Fibroblast of skin of scalp (primary cell): ENCODE measurements at places on chromosomes 12 and 14.

DNA sequence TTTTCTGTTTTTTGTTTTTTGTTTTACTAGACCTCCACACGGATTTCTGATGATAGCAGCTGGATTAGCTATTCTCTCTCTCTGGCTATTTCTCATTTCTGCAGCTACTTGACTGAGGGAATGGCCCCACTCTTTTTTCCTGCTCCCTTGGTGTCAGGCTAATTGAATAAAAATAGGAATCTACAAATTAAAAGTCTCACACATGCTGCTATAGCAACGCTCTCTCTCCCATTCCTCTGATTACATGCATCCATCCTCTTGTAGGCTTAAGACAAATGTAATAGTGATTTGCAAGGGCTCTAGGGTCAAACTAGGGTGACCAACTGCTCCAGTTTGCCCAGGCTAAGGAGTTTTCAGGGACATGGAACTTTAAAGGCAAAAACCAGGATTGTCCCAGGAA is 221.8 kb downstream of the PHLDA1 start:
- no peak for DNase-seq

DNA sequence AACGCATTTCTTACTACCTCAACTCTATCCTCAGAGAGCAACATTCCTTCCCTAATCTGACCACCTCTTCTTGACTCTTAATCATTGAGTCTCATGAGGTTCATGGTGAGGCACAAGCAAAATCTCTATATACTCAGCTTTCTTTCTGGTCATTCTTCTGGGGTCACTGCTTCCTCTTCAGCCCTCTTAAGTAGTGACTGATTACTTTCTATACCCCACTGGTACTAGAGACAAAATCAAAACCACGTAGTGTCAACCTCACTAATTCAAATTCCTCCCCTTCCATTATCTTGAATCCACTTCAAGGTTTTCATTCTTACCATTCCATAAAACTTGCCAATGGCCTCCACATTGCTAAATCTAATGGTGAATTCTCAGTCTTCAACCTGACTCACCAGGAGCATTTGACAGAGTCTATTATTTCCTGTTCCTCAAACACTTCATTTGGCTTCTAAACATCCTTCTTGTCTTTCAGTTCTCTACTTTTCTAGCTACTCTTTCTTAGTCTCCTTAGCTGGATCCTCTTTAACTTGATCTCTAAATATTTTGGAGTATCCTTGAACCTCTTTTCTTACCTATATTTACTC is 6.8 kb downstream of the WDHD1 start:
- DNase-seq = no peak

GRCh38 chr14:73833034-73833433 is 18.6 kb upstream of the PTGR2 start:
- DNase-seq = peak; percentile 32

DNA sequence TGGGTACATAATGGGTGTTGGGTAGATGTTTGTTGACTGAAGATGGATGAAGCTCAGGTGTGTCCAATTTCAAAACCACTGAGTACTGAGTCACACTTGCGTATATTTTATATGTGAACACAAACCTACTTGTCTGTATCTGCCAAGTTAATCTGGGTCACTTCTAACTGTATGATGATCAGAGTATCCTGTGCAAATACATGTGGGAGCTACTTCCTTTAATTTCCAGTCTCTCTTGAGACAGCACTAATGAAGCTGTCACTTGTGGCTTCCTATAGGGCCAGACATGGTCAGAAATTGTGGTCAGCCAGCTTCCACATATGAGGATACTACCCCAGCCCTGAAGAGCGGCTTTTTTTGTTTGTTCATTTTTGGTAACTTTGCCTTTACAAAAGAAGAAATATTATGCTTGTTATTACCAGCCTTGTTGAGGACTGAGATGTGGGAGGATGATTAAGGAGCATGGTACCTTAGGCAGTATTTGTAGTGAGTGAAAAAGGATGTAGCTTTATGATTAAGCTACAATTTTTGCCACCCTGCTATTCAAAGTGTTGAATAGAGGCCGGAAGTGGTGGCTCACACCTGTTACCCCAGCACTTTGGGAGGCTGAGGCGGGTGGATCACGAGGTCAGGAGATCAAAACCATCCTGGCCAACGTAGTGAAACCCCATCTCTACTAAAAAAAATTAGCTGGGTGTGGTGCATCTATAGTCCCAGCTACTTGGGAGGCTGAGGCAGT is 32.4 kb downstream of the PLXNC1 start:
- no peak for DNase-seq

- DNase-seq = no peak
Measured at GRCh38 chr12:71054551-71054950, 103.2 kb downstream of the TSPAN8 start.

- DNase-seq = peak; percentile 29
Measured at GRCh38 chr12:45725631-45726602, 3.6 kb upstream of the ARID2 start.

GRCh38 chr12:83077041-83077440 is 390.3 kb downstream of the TMTC2 start:
- no peak for DNase-seq

GRCh38 chr12:102023343-102023930 is 38.4 kb downstream of the WASHC3 start:
- peak; percentile 76 for DNase-seq

DNA sequence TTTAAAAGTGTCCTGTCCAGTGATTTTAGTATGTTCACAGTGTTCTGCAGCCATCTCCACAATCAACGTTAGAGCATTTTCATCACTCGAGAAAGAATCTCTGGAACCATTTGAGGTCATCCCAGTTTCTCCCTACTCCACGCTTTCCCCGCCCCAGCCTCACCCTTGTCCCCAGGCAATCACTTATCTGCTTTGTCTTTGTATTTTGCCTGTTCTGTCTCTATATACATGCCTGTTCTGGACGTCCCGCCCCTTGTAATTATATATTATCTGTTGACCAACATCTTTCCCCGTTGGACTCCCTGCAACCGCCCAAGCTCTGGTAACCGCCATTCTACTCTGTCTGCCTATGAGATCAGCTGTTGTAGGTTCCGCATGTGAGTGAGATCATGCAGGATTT is 21.5 kb upstream of the ASPG start:
- no peak for DNase-seq

- no peak for DNase-seq
Measured at GRCh38 chr12:91007531-91008290, 2.9 kb upstream of the EPYC start.

DNA sequence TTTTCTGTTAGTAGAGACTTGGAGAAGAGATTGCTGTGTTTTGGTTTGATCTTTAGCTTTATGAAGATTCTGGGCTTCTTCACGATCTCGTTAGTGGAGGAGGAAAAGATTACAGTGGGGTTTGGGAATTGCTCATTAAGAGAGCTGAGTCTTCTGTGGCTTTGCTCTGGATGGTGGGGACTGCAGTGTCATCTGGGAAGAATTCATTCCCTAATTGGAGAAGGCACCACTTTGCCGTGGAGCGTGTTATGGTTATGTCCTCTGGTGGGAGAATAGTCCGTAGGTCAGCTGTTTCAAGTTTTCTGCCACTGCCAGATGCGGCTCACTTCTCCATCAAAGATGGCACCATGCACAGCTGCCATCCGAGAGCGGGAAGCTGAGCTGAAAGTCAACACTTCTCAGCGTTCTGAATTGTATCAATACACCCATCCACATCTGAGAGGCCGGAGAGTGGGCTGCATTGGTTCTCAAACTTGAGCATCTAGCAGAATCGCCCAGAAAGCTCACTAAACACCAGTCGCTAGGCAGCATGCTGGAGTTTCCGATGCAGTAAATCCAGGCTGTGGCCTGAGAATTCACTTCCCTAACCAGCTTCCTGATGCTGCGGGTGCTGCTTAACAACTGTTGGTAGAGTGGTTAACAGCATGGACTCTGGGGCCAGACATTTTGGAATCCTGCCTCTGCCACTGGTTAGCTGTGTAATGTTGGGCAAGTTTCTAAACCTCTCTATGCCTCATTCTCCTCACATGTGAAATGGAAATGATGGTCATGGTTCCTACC is 117.8 kb downstream of the PLXNC1 start:
- peak; percentile 80 for DNase-seq

DNA sequence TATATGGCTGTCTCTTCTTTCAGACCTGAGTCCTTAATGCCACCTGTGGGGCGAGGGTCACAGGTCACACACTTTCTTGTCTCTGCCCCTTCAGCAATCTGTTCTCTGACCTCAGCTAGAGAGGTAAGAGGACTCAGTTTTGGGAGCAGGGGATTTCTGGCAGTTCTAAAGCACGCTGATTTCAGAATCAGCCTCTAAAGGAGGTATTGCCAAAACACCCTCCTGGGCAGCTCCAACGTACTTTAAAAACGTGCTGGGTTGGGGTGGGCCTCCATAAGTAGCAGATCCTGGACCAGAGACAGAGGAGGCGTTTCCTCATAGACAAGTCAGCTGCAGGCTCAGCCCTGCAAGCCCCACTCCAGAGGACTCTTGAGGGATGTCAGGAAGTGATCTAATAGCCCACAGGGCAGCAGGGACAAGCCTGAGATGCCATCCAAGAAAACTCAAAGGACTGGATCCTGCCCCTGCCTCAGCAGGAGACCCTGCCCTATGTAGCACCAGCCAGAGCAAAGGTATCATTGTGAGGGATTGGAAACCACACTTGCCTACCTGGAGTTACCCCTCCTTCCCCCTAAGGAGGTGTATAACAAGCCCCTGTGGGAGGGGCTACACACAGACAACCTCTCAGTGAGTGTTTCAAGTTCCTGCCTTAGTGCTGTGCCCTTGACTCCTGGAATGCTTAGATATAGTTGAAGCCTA is 8.5 kb downstream of the CTDSP2 start:
- DNase-seq = peak; percentile 78

DNA sequence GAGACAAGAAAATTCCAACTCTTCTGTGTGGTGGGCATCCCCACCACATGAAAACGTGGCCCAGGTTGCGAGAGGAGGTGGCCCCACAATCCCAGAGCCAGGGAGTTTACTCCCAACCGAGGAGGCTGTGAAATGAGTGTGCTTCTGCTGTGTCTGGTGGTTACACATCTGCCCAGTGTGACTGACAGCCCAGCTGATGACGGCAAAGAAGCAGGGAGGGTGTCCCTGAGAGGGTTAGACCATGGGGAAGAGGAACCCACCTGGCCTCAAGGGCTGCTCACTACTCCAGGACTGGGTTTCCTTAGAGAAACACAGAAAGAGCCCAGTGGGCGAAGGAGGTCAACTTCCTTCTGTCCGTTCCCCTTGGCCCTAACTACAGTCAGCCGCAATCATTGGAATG is 24.6 kb downstream of the ZFP36L1 start:
- no peak for DNase-seq

GRCh38 chr12:32015036-32015435 is 55.8 kb downstream of the RESF1 start:
- no peak for DNase-seq

- DNase-seq = no peak
Measured at GRCh38 chr12:26818201-26818600, 14.8 kb downstream of the ITPR2 start.

- DNase-seq = no peak
Measured at GRCh38 chr12:51721282-51721940, 127.1 kb downstream of the FIGNL2 start.

GRCh38 chr14:67551940-67552339 is 18.9 kb downstream of the PLEKHH1 start:
- DNase-seq = no peak

DNA sequence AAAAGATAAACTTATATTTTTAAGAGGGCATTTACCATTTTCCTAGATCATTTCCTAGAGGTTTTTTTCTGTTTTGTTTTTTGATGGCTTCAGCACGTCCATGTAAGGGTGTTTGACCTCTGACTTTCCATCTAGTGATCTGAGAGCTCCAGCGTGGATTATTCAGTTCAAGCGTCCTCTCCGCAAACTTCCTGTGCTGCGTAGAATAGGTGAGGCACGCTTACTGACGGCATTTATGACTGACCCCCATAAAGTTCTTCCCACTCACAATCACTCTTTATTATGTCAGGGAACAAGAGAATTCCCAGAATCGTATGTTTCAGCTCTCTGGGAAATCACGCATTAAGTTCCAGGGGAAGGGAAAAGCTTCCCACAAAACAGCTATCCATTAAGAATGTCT is 16.4 kb downstream of the CCDC92 start:
- no peak for DNase-seq

DNA sequence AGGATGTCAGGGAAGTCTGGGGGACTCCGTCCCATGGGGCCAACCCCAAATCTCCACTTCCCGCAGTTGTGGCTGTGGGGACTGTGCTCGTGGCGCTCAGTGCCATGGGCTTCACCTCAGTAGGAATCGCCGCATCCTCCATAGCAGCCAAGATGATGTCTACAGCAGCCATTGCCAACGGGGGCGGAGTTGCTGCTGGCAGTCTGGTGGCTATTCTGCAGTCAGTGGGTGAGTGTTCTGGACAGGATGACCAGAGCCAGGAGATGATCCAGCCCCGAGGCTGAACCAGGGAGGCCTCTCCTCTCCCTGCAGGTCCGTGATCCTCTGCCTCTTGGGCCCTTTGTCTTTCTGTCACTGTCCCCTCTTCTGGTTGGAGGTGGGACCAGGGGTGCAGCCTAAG is 8.8 kb upstream of the IFI27 start:
- no peak for DNase-seq

GRCh38 chr14:44653641-44654040 is 146.6 kb upstream of the FSCB start:
- no peak for DNase-seq

DNA sequence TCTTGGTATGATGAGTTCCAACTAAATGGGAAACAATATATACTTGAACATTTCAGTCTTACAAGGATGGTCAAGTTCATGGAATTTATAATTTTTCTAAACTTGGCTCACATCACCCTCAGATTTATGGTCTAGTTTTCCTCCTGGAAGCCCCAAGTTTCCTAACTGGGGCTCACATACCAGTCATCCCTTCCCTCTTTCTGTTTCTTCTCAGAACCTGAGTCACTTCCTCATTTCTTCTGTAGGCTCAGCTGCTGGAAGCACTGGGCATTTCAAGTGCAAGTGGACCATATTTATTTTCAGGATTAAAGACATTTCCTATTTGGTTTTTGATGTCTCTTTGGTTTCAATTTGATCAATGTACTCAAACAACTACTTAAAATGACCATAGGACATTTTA is 55.4 kb downstream of the GRIP1 start:
- no peak for DNase-seq

- no peak for DNase-seq
Measured at GRCh38 chr12:103929784-103930033, 501 bp upstream of the HSP90B1 start.
